ENCODE measurements at places on chromosomes 2 and 18.

DNA sequence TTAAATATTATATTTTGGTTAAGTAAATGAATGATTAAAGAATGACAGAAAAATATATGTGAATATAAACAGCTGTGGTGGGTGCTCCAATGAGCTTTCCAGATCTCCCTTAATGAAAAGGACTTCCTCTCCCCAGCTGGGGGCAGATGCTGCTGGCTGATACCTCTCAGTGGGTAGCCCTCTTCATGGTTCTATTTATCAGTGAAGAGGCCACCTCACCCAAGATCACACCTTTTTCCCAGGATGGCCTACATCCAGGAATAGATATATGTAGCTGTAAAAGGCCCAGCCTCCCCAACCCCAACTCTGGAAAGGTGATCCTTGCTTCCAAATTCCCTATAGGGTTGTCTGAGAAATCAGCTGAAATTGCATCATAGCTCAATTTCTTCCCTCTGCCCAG is 135.2 kb upstream of the ACVR2A start:
- DNase-seq: no peak

DNA sequence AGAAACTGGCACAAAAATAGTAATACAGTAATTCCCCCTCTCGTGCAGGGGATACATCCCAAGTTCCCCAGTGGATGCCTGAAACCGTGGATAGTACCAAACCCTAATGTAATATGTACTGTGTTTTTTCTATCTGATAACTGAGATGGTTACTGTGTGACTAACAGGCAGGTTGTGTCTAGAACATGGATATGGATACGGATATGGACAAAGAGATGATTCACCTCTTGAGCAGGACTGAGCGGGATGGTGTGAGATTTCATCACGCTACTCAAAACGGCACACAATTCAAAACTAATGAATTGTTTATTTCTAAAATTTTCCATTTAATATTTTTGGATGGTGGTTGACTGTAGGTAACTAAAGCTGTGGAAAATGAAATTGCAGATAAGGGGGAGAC is 3.4 kb downstream of the MBD1 start:
- DNase-seq: peak; percentile 10

DNA sequence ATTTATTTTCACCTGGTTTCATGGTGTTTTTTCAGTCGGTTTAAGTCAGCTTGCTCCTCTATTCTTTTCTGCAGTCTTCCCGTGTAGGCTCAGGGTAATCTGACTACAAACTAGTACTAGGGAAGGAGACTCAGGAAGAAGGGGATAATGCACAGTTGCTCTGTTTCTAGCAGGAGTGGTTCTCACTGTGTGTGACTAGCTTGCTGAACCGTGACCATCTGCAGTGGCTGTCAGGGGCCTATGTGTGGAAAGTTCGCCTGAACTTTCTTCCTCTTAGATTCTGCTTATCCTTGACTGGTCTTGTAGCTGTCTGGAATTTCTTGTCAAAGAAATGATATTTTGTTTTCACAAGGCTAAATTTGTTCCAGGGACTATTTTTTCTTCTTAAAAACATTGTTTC is 46.3 kb upstream of the AQP4 start:
- DNase-seq: peak; percentile 29

GRCh38 chr18:74438091-74438490 is 19.0 kb downstream of the DIPK1C start:
- DNase-seq: no peak

- no peak for DNase-seq
These were observed 12.2 kb downstream of the CAPG start for GRCh38 chr2:85397925-85398331.

DNA sequence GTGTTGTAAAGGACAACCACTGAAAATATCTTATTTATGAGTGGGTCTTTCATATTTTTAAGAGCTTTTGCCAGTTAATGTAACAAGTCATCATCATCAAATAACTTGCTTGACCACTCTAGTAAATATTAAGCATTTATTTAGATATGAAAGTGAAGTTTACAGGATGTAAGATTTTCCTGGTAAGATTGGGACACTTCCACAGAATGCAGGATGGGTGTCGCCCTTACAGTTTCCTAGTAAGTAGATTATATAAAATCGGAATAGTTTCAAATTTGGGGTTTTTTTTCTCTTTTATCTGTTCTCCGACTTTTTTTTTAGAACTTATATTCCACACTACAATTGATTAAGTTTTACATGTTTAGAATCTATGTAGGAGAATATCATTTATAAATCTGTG is 14.8 kb upstream of the SLC40A1 start:
- DNase-seq: no peak

GRCh38 chr2:165251366-165251765 is 12.2 kb downstream of the SCN2A start:
- DNase-seq: no peak

DNA sequence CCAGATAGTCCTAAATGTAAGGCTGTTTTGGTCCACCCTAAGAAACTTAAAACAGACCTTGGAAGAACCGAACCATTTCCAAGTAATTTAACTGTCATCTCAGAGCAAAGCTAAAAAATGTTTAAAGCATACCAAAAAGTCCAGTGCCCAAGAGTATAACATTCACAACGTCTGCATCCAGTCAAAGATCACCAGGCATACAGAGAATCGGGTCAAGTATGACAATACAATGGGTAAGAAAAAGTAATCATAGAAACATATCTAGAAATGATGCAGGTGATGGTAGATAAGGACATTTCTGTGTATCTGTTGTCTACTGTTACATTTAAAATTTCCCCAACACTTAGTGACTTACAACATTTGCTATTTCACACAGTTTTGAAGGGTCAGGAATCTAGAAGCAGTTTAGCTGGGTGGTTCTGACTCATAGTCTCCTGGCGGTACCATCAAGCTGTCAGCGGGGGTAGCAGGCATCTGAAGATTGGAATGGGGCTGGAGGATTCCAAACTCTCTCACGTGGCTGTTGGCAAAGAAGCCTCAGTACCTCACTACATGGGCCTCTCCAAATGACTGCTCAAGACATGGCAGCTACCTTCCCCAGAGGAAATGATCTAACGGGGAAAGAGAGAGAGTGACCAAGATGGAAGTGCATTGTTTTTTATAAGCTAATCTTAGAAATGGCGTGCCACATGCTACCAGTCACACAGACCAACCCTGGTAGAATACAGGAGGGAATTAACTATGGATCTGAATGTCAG is 36.6 kb upstream of the DYNC2LI1 start:
- DNase-seq: peak; percentile 92

DNA sequence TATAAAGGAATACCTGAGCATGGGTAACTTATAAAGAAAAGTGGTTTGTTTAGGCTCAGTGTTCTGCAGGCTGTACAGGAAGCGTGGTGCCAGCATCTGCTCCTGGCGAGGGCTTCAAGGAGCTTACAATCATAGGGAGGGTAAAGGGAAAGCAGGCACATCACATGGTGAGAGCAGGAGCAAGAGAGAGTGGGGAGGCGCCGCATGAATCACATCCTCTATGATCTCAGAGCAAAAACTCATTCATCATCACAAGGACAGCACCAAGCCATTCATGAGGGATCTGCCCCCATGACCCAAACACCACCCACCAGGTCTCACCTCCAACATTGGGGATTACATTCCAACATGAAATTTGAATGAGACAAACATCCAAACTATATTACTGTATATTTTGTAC is 32.5 kb downstream of the R3HDM1 start:
- no peak for DNase-seq

DNA sequence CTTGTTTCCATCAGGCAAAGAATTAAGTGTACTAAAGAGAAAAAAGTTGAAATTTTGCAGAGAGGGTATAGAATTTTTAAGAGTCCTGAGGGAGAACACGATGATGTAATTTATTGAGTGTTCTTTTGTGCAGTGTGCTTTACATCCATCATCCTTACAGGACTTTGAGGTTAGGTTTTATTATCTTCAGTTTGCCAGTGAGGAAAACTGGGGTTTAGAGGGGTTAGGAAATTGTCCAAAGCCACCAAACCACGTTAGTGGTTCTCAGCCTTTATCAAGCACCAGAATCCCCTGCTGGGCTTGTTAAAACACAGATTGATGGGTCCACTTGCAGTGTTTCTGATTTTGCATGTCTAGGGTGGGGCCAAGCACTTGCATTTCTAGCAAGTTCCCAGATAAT is 277.5 kb downstream of the KCNS3 start:
- no peak for DNase-seq

DNA sequence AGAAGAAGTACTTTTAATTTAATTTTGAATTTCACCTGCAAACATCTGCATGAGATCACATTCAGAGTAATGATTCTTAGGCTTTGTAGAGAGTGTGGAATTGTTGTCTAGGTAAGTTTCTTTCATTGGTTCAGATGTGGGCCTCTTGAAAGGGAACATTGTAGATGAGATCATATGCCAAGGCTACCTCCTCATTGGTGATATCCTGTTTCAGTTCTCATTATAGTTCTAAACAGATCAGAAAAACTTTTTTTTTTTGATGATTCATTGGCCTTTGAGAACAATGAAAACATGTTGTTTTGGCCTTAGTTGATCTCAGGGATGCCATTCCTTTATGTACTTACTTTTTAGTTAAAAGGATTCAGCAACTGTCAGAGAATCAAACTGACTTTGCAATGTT is 44.5 kb downstream of the EML6 start:
- DNase-seq: peak; percentile 92

DNA sequence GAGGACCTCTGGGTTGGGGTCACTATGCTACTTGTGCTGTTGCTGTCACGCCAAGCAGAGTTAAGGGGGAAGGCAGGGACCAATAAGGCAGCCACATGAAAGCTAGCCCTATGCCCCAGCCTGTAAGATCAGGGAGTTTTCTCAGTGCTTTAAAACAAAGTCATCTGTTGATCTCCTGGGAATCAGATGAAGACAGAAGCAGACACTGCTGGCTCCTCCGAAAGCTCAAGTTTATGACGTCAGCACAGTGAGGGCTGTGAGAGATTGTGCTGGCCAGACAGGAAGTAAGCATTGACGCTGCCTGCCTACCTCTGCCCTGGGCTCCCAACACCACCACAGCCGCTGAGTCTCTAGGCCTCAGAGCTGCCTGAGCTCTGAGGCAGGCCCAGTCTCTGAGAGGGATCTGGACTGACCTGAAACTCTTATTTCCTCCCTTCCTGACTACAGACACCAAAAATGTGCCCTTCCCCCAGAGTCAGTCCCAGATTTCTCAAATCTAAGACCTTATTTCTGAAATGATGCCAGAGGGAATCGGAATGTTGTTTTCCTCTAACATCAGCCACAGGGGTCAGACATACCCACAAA is 118.1 kb upstream of the EPAS1 start:
- peak; percentile 36 for DNase-seq

DNA sequence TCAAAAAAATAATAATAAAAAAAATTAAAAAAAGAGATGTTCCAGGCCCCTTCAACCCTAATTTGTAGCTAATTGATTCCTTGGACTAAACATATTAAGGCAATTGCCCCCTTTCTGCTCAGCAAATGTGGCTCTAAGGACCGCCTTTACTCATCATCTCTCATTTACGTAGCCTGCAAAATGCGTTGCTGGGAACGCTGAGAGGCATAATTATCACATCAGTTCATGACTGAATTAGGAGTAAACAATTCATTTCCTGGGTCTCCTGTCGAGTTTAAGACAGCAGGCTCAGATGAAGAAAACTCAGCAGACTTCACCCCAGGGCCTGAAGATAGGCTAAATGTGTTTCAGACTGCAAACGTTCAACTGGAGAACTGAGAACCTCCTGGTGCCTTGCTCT is 413.5 kb downstream of the NBAS start:
- DNase-seq: no peak

DNA sequence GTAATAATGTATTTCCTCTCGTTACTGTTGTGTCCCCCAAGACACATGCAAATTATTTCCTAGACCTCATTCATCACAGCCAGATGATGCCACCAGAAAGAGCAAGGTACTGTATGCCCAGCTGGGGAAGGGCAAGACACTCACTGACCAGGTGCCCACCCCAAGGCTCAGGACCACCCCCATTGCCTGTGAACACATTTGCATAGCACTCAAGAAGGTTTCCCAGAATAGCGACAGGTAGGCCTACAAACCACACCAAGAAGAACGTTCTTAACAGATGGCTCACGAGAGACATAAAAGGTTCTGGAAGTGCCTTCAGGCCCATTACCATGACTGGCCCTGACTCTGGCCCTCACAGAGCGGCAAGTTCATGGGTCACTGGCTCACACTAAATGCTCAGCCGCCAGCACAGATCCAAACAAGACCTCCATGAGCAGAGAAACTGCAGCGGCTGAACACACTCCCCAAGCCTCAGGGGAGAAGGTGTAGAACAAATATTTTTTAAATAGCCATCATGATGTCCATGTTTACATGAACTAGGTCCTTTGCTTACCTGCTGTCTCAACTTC is 44.0 kb downstream of the FAM168B start:
- DNase-seq: no peak

DNA sequence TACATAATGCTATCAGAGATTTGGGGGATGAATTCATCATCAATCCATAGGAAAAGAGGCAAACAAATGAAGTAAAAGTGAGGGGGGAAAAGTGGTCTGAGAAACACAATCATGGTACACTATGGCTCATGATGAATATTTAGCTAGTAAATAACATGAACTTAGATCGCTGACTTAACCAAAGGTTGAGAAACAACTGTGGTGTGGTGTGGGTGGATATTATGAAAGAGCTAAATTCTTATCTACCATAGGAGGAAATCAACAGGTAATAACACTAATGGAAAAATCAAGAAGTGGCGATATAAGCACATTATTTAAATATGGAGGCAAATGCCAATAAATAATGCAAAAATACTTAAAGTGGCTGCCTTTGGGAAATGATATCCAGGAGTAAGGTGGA is 12.2 kb upstream of the TPRKB start:
- DNase-seq: peak; percentile 12

DNA sequence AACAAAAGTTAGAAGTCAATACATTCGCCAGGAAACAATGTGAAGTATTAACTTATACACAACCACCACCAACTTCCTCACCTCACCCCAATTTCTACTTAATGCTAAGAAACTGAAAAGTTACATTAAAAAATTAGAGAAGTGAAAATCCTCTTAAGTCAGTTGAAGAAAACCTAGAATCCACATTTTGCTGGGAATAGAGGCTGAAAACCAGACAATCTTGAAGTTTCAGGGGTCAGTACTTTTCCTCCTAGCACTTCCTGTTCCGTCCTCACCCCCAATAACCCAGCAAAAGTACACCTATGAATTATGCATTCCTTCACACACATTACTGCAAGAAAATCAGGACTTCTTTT is 6.3 kb downstream of the YES1 start:
- DNase-seq: no peak

DNA sequence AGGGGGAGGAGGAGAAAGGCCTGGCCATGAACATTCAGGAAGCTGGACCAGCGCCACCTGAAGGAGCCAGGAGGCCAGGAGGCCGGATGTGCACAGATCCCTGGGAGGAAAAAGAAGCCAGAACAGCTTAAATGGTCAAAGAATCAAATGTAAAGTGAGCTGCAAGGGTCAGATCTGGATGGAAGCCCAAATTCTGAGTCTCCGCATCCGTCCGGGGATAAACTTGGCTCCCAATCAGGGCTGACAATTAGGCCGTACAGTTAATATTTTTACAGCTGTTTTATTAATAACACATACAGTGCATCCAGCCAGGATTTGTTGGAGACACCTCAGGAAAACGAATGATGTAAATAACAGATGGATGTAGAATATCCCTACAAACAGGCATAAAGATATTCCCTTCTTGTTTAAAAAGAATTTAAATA is 495.1 kb upstream of the TCF4 start:
- DNase-seq: no peak

GRCh38 chr18:65907281-65907680 is 156.5 kb downstream of the CDH7 start:
- DNase-seq: no peak

- DNase-seq: peak; percentile 46
These were observed 29.4 kb downstream of the STAT1 start for GRCh38 chr2:190984595-190984994.
